ENCODE measurements at places on chromosomes 6 and 20.
A peak's percentile ranks its signal among the peaks of the same experiment; 100 is the strongest.

DNA sequence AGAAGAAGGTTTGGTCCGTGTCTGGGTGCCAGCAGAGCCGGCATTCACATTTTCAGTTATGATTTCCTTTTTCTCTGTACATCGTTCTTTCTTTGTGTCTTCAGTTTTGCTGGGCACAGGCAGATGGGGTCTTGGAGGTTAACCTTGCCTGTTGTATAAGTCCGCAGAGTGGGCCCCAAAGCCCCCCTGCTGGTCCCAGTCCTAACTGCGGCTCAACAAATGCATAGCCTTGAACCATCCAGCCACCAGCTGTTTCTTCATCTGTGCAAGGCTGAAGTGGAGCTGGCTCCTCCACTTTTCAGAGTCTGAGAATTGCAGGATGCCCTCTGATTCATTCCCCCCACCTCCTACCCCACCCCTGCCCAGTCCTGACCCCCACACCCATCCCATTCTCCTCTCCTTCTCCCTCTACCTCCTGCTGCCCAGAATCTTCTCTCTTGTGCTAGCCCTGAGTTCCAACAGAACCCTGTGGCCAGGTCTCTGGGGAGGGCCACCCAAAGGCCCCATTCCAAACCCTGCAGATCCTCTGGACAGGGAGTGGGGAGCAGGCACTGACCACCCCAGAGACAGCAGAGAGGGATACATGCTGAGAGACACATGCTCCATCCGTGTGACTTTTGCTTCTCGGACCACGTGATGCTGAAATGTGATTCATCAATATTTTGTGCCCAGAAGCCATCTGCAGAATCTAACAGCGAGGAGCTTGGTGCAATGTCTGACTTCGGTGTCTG lies 386.5 kb upstream of the SULF2 start:
- DNase-seq: no peak

DNA sequence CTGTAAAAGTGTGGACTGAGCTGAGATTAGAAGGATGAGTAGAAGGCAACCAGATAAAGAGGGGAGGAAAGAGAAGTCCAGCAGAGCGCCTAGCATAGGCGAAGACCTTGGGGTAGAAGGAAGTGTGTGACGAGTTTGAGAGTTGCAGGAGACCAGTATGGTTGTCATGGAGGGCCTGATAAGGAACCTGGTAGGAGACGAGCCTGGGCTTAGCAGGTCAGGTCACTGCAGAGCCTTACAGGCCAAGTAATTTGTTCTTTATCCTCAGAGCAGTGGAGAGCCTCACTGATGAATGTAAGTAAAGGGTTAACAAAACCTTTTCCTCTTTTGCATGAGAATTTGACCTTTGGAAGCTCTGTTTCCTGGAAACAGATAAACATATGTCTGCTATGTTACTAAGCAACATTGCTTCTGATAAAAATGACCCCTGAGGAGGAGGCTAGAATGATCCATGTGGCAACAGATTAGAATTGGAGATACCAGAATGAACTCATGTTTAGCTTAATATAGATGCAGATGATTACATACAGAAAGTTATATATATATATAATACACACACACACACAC lies 2.9 kb upstream of the TMEM74B start:
- DNase-seq: no peak

DNA sequence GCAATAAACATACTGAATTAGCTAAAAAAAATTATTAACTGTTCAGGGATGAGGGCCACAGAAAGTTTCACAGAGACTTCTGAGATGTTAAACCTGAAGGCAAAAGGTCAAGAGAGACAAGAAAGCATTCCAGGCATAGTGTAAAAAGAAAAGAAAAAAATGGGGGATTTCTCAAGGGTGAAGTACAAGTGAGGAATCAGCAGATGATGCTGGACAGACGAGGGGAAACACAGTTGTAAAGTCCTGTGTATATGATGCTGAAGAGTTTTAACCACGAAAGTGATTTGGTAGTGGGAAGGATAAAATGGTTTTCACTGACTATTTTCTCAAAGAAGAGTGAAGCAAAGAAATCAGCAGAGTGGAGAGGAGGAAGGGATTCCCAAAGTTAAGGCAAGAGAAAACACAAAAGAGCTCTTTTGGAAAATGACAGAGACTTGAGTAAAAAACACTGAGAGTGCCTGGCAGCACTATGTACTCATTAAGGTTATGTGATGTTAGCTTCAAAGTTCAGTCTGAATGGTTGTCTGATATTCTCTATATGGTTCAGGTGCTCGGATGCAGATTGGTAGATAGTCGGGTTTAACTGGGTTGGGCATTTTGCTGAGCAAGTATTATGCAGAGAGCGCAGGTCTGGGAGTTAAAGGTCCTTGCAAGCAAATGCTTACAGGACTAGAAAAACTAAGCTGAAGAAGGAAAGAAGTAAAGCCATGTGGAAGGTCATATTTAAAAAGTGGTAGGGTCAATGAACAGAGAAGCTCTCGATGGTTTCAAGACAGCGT lies 16.4 kb downstream of the RAB23 start:
- no peak for DNase-seq

- no peak for DNase-seq
Observed at GRCh38 chr6:152721956-152722355, 24.3 kb downstream of the MYCT1 start.

GRCh38 chr20:38863024-38863851 lies 57.7 kb downstream of the PPP1R16B start:
- DNase-seq: no peak

DNA sequence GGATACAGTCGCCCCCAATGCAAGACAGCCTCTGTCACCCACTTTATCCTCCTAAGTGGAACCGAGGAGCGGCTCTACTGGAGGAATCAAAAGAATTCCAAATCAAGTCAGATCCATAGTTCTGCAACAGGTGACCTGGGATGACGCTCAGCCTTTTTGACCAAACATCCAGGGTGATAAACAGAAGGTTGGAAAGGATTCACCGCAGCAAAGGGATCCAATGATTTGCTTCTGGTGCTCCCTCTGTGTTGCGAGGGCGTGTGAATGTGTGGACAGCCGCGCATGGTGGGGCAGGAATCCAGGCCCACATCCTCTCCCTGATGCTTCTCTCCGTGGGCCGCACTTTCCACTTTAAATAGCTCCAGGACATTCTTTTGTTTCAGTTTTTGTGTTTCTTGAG lies 116.8 kb upstream of the CDH4 start:
- DNase-seq: no peak

- no peak for DNase-seq
Observed at GRCh38 chr20:17878069-17878911, 90.3 kb downstream of the SNX5 start.

DNA sequence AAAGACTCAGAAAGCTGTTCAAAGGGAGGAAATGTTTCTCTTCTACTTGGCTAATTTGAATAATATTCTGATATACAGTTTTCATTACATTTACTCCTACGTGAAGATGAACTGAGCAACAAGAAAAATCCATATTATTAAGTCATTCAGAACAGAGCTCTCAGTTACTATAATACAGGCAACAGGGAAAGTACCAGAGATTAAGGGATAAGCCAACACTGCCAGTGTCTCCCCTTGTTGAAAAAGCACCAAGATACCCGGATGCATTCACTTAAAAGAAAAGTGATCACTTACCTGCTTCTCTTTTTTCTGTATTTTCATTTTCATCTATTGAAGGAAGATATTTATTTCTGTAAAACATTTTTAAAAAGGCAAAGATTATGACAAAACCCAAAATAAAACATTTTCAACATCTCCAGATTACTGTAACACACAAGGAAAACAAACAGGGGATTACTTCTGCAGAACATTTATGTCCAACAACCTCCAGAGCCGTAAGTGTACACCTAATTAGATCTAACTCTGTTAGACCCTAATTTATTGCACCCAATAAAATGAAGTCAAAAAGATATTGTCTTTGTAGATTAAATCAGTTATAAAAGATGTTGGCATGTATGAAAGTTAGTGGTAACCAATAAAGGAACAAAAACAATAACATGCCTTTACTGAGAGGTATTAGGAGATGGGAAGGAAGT lies 67.0 kb downstream of the CHD6 start:
- DNase-seq: no peak

DNA sequence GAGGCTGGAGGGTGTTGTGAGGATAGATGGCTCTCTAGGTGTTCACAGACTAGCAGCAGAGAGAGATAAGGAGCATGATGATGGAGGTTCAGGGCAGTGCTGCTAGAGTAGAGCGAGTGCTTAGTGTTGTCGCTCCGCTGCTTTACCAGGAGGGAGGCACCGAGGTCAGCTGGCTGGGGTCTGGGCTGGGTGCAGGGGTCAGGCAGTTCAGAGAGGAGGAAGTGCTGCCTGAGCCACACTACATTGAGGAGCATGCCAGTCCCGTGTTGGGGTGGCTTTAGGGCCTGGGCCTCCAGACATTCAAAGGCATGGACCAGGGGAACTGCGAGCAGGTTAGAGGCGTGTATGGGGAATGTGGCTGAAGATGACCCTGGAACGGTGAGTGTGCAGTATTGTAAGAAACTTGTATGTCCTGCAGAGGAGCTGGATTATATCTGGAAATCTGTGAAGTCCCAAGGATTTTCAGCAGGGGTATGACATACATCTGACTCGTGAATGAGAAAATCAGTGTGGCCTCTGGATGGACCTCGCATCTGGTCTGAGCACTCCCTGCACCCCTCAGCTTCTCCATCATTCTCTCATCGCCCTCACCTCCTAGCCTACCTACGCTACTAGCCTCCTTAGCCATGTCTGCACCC lies 66.9 kb downstream of the IGF2R start:
- peak; percentile 52 for DNase-seq

GRCh38 chr6:121330516-121330915 lies 3.8 kb downstream of the TBC1D32 start:
- DNase-seq: no peak

DNA sequence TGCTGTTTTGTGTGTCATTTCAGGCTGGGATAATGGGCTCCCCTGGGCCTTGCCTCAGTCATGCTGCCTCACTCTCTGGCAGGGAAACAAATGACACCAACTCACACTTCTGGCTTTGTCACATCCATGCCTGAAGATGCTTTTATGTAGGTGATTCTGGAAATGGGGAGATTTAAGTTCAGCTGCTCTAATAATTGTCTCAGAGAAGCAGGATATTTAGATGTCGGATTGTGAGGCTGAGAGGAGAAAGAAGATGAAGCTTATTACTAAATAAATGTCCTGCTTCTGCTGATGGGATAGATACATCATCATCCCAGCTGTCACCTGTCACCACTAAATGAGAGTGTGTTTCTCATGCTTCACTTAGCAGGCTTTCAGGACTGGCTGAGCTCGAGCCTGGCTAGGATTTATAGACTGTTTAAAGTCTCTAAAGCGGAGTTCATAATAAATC lies 480.2 kb upstream of the SPTLC3 start:
- DNase-seq: no peak

DNA sequence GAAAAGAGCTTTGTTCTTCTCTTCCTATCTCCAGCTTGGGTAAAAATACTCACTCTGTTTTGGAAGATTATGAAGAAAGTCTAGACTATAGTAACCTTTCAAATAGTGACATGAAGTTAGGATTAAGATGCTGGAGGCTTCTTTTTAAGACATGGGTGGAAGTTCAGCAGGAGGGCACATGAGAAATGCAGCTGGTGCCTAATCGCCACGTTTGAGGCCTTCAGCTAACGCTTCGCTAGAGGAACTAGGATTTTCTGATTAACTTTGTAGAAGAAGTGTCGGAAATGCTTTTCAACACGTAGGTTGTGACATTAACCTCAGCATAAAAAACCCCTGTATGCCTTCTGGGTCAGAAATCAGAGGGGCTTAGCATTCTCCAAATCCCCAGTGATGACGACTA lies 348.1 kb upstream of the MAP3K7 start:
- no peak for DNase-seq

- DNase-seq: no peak
Observed at GRCh38 chr6:37595859-37596258, 96.2 kb upstream of the CCDC167 start.

- no peak for DNase-seq
Observed at GRCh38 chr6:5753209-5753608, 253.5 kb downstream of the NRN1 start.

DNA sequence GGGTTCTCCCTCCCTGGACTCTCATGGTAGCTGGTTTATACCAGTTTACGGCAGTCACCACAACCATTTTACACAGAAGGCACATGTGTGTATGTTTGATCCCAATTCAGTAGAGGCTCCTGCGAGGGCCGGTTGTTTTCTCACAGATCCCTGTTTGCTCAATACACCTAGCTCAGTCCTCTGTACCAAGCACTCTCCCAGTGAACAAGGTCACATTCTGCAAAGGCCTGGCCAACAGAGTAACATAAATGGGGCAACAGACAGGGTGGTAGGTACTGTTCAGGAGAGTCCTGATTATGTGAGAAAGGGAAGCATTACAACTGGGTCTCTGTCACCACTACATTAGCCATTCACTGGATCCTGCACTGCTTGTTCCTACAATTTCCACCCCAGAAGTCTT lies 84.4 kb downstream of the ELOVL5 start:
- no peak for DNase-seq

GRCh38 chr6:160130729-160131484 lies 9.3 kb downstream of the SLC22A1 start:
- DNase-seq: no peak

- no peak for DNase-seq
Observed at GRCh38 chr6:136873748-136874147, 48.4 kb upstream of the SLC35D3 start.

- no peak for DNase-seq
Observed at GRCh38 chr6:136521427-136521826, 28.8 kb downstream of the MAP7 start.

- peak; percentile 4 for DNase-seq
Observed at GRCh38 chr20:58810116-58810878, 40.4 kb downstream of the GNAS-AS1 start.

GRCh38 chr6:151963001-151963400 lies 155.5 kb downstream of the ESR1 start:
- no peak for DNase-seq

- no peak for DNase-seq
Observed at GRCh38 chr6:107272246-107272645, 156.9 kb upstream of the BEND3 start.

DNA sequence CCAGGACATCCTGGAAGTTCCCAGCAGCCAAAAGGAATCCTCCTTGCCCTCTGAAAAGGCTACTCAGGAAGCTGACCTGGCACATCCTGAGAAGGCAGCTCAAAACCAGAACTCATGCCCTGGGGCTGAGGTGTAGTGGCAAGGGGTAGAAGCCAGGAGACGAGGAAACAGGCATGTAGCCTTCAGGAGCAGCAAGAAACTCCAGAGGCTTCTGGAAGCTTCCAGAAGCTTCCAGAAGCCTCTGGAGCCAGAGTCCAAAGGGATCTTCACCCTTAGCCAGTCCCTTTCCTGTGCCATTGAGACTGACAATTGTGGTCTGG lies 43.9 kb downstream of the BMP7 start:
- no peak for DNase-seq

Data from IMR-90 (cell line).